Stimulated activated CD4-positive, alpha-beta T cell treated with anti-CD3 and anti-CD28 coated beads, Interleukin-1b, Interleukin-23, amount 100 ng/mL, for 1 hour (primary cell): ENCODE measurements at places on chromosomes 1 and 21.

DNA sequence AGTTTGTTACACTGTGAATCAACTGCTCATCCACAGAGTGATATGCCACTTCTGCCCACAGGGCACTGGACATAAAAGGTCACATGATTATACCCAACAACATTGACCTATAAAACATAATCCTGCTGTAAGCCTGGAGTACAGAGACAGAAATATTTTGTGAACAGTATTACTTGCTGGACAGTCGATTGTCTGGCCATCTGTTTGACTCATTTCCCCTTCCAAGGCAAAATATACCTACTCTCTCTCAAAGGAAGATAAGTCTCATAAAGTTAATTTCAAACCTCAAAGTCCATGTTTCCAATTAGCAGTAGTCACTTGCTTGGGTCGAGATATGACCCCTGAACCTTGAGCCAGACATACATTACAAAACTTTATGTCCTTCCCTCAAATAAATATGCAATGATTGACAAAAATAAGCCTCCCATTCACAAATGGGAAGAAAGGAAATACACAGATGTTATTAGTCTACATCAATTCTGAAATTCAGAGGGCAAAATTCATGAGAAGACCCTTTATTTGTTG, 39.3 kb upstream of the RGS18 start:
- no peak for DNase-seq

- no peak for DNase-seq
Measured at GRCh38 chr21:39082656-39083376, 100.4 kb downstream of the PSMG1 start.

- peak; percentile 10 for DNase-seq
Measured at GRCh38 chr1:21818656-21819055, 6.6 kb downstream of the LDLRAD2 start.

DNA sequence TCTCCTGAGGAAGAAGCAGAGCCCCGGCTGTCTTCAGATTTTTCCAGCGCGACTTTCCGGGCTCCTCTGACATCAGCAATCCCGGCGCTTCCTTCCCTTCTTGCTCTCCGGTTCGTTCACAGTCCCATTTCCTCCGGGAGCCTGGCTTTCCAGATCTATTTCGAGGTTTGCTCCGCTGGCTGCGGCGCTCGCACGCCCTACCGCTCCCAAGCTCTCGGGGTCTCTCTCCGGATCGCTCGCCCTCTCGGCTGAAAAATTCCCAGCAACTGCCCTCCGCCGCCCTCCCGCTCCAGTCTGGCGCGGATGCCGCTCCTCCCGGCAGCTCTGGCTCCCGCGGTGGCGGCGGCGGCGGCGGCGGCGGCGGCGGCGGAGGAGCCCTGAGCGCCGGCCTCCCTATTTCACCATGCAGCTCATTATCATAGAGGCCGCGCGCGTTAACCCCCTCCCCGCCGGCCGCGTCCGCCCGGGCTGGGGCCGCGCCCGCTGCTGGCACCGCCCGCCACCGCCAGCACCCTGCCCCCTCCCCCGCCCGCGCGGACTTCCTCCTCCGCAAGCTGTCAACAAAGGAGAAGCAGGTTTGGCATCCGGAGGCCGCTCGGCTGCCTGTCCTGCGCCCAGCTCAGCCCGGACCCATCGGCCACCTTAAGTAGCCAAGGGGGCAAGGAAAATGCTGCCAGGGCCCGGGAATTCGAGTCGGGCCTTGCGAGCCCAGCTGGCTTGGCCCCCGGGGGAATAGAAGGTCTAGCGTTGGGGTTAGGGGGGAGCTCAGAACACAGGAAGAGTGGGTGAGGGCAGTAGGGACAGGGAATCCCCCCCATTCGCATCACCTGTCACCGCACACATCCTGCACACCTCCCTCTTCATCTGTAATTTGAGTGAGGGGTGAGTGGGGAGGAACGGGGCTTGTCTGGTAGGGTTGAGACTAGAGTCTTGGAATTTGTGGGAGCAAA, at the start of gene PLXNA2:
Gene PLXNA2 (minus strand): TSS at position 418 of the 950 bp plus-strand sequence. CDS start 26,462 bp downstream, outside the sequence.
- DNase-seq: peak; percentile 23

DNA sequence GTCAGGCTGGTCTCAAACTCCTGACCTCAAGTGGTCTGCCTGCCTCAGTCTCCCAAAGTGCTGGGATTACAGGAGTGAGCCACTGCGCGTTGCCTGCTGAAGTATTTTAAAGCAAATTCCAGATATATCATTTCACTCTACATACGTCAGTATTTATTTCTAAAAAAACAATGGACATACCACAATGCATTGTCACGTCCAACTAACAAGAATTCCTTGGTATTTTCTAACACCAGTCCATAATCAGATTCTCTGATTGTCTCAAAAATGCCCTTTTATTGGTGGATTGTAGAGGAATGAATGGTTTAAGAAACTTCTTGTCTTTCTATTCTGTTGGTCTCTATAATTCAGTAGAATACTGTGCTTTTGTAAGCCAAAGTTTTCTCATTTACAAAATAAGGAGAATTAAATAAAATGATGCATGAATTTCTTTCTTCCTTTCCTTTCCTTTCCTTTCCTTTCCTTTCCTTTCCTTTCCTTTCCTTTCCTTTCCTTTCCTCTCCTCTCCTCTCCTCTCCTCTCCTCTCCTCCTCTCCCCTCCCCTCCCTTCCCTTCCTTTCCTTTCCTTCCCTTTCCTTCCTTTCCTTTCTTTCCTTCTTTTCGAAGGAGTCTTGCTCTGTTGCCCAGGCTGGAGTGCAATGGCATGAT, 55.8 kb downstream of the VPS13D start:
- no peak for DNase-seq

GRCh38 chr1:76705560-76705959, 161.7 kb upstream of the ST6GALNAC5 start:
- no peak for DNase-seq

DNA sequence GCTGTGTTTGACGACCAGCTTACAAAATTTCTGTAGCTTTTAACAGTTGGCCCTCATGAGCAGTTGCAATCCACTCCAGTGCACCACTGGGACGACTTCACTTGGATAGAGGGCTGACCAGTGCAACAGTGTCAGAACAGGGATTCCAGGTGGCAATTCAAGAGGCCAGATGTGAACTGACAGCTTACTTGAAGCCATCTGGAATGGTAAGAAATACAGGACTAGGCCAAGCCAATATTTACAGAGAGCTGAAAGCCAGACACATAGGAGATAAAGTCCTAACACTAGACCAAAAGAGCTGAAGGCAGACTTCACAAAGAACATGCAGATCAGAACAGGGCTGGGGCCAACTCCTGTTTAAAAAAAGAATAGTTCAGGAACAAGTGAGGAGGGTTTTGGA, 93.5 kb upstream of the NFIA start:
- no peak for DNase-seq

DNA sequence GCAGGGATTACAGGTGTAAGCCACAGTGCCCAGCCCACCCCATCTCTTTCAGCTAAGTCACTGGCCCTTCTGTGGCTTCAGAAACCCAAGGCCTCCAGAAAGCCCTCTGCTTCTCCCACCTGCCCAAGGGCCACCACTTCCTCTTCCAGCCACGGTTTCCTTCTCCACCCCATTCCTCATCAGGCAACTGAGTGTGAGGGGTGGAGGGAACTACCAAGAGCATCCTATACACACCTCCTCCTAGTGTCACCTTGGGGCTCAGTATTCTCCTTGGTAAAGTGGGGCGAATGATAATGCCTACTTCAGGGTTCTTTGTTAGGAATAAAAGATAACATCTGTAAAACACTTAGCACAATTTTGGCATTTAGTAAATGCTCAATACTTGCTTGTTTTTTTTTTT, 30.0 kb downstream of the KNCN start:
- DNase-seq: no peak

DNA sequence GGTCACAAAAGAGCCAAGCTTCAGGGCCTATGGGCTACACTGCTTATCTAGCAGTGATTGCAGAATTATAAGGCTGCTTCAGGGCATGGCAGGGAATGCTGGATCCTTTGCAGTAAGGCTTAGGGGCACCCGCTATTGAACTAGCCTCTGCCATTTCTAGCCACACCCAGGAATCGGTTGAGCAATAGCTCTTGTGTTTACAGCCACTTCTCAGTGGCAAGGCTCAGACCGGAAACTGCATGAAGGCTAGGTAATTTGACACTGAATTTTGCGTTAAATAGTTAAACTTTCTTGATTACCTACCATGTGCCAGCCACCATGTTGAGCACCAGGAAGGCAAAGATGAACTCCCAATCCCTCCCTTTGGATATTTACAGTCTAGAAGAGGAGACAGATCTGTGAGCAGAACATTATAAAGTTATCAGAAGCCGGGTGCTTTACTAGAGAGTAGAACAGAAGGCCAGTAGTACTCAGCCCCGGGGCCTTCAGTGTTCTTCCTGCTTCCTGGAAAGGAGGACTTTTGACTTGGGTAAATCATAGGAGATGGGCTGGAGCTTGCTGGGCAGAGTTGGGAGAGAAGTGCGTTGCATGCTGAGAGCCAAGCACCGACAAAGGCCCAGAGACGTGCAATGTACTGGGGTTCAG, 98.6 kb upstream of the LPGAT1 start:
- no peak for DNase-seq

GRCh38 chr1:223246476-223247112, 103.5 kb upstream of the TLR5 start:
- DNase-seq: no peak

DNA sequence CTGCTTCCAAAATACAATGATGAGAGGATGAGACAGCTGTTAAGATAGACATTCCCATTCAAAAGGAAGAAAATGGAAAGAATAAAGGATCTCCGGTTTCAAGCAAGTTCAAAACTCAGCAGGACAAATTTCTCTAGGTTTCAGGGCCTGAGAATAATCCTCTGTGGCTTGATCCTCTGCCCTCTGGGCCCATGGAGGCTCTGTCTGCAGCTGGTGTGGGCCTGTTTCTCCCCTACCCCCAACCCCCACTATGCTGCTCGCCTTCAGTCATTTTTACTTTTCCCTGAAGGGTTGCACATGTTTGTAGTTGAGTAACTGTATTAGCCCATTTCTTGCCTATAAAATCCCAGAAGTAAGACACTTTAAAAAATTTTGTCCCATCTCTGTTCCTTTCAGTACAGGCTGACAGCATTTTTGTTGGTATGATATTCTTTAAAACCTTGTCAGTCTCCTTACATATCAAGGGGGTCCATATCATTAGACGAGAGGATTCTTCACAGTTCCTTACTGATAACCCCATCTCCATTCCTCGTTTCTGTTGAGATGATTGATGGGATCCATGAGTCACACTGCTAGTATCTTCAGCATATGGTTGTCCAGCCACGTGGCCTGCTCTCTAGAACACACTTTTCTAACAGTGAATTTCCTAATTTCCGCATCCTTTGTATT, 10.5 kb downstream of the ZMYM4 start:
- no peak for DNase-seq

DNA sequence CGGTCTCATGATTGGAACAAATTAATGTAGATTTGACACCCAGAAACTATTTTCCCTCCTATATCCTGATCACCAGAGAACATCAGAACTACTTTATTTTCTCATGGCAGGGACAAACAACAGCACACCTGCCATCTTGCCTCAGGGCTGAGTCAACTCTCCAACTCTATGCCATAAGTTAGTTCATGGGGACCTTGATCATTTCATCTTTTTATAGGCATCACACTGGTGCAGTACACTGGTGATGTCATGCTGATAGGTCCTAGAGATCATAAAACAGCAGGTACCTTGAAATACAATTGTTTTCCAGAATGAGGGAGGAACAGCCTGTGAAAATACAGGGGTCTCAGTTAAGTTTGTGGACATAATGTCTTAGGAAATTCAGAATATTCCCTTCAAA, 45.8 kb downstream of the EDN2 start:
- no peak for DNase-seq

DNA sequence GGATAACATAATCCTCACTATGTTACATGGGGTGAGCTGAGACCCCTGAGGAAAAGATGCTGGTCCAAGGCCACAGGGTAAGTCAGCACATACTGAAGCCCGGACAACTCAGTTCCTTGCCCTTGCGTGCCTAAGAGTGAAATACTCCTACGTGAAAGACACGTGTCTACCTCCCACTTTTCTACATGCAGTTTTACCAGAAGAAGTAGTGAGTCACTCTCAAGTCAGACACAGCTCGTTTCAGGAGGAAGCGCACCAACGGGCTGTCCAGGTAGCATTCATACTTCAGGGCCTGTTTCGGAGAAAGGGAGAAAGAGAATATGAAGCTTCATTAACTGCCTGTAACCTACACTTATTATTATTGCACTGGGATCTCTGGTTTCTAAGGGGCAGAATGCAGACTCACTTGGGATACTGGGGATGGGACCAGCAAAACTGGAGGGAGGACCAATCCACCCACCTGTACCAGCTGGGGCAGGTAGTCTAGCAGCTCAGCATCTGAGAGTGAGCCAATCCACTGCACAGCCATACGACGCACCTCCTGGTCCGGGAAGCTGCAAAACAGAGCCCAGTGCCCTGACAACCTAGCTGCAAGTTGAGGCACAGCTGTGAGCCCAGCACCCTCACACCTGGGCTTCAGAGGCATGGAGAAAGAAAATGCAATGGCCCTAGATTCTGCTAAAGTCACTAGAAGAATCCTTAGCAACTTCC, 32.4 kb upstream of the PPP1R15B start:
- no peak for DNase-seq

DNA sequence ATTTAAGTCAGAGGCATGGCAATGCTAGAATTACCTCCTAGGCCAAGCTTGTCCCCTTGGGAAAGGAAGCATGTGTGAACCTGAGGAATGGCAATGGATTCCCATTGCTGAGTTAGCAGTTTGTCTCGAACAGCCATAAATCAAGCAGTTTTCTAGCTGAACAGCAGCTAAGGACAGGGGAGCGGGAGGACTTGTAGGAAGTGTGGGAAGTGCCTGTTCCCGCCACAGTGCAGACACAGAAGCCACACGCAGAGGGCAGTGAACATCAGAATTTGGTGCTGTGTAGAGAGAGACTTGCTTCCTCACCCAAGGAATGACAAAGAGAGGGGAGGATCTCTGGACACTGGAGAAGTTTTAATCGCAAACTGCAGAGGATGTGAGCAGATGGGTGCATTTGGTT, 3.8 kb downstream of the PHGDH start:
- no peak for DNase-seq

GRCh38 chr21:28781602-28782276, 210.9 kb downstream of the LTN1 start:
- no peak for DNase-seq

GRCh38 chr1:197976368-197976767, 59.2 kb downstream of the LHX9 start:
- no peak for DNase-seq

DNA sequence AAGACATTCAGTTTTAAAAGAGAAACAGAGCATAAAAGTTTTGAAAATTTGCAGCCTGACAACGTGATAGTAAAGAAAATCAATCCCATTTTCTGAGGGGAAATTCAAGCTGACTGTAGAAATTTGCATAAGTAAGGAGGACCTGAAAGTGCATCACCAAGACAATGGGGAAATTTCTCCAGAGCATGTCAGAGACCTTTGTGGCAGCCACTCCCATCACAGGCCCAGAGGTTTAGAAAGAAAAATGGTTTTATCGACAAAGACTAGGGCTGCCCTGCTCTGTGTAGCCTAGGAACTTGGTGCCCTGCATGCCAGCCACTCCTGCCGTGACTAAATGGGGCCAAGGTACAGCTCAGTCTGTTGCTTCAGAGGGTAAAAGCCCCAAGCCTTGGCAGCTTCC, 1640.2 kb upstream of the PRMT6 start:
- no peak for DNase-seq

- DNase-seq: no peak
Measured at GRCh38 chr1:32234792-32235191, 12.2 kb upstream of the FAM167B start.

- DNase-seq: no peak
Measured at GRCh38 chr1:202888221-202888530, 773 bp downstream of the RABIF start.
